ENCODE measurements at places on chromosomes 7 and 10. TPM values are rescaled to one million over a fixed set of nuclear protein-coding genes. Genes with fewer than 3 reads are reported as not detected.

The PRKCQ gene
- 0.13 TPM for total RNA-seq

The ANXA8L1 gene
- total RNA-seq, result 0.32 TPM

The SLC26A4 gene
- total RNA-seq, result 2.4 TPM

The MSMB gene
- total RNA-seq, result not detected

The HOXA3 gene
- 9.4 TPM for total RNA-seq

The PRPS1L1 gene
- total RNA-seq, result not detected

Data from articular chondrocyte of knee joint (primary cell).